ENCODE measurements at places on chromosomes 3 and 15.

- DNase-seq: no peak
These were observed 75.7 kb downstream of the IGF1R start for GRCh38 chr15:98724048-98724447.

DNA sequence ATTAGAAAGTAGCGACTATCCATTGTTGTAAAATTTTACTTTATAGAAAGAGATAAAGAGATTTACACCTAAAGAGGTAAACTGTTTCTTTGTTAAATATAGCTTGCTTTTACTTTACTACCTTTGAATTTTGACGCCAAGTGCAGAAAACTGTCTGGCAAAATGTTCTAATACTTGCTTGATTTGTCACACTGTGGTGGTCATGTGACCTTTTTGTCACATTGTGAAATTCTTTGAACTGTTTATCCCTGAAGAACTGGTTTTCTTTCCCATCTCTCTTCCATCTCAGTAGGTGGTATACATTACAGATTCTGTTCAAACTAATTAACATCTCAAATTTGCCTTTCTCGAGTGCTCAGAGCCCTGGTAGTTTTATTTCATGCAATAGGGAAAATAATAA lies 327.4 kb downstream of the NAALADL2 start:
- no peak for DNase-seq

DNA sequence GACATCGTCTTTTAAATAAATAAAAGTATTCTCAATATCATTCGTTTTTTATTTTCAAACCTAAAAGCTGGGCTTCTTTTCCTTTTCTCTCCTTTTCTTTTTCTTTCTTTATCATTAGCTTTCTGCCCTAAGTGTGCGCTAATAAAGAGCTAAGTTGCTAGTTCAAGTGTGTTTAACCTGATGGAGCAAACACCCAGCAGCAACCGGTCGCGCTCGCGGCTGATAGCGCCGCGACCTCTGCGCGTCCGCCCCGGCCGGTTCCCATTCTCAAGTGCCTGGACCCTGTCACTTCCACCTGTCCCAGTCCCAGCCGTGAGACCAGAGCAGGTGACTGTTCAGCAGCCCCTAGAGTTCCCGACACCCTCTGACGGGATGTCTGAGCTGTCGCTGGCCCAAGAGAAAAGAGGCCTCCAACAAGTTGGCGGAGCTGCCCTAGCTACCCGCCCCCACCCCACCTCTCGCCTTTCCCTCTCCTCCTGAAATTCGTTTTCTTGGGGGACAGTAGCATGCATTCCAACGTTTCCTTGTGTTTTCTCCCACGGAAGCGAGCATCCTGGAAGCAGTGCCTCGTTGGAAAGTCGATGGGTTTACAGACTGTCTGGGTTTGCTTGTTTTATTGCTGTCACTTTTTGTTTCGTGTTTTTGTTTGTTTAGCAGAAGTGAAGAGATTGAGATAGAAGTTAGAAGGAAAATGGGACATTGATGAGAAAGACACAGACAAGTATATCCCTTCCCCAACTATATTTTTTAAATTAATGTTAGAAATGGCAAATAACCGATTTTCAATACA lies 3.1 kb upstream of the MECOM start:
- DNase-seq: no peak

DNA sequence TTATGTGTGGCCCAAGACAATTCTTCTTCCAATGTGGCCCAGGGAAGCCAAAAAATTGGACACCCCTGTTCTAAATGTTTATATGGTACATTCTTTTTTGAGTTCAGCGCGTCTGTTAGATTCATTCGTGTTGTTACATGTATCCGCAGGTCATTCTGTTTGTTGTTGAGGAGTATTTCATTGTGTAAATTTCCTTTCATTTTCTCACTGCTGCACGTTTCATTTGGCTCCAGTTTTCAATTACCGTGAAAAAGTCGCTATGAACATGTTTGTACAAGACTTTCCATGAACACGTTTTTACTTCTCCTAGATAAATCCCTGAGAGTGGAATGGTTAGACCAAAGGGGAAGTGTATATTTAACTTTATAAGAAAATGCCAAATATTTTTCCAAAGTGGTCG lies 7.5 kb upstream of the OPA1 start:
- DNase-seq: no peak

DNA sequence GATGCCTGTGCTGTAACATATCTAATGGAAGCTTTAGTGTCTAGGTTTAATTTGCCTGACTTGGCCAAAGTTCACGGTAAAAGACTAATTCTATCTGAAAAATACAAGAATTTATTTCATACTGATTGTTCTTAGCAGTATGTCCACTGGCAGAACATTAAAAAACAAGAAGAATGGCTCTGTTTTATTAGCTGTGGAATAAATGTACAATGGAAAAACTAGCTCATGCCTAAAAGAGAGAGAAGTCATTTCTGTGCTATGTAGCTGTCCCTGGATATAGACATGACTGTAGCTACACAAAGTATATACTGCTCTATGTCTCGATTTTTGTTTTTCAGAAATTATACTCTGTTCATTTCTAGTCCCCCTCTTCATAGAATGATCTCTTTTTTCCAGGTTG lies 13.9 kb upstream of the VGLL3 start:
- no peak for DNase-seq

- no peak for DNase-seq
These were observed 28.2 kb upstream of the MGA start for GRCh38 chr15:41631880-41632470.

DNA sequence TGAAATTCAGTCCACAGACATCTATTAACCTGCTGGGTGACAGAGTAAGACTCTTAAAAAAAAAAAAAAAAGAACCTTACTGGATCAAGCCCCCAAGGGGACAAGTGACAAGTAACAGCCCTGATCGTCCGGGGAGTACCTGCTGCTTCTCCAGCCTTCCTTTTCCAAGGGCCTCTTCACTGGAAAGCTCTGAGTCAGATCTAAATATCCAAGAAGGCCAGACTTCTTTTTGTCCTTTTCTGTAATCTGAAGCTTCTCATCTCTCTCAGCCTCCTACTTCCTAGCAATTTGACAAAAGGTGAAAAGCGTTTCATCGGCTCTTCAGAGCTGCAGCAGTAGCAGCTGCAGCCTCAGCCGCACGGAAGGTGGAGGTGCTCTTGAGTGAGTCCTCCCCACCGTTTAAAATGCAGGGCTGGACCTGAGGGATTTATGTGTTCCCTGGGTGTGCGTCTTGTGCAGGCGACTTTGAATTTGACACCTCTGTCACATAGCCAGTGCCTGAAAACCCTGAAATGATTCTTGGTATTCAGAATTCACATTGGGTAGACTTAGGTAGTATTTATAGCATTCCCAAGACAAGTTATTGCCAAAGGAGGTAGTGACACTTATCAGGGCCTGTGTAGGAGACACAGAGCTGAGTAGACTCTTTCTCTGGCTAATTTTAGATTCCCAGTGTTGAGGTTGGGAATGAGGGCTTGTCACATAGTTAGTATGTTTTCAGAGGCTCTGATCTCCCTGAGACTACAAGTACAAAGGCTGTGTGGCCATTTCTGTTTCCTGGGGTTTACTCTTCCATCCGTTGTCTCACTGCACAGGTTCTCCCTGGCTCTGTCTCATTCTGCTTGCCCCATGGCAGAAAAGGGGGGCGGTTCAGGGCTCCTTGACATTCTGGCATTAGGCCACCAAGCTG lies 291.2 kb upstream of the C2CD4B start:
- no peak for DNase-seq

GRCh38 chr3:179450261-179450701 lies 989 bp downstream of the GNB4 start:
- DNase-seq: no peak

- no peak for DNase-seq
These were observed 217.0 kb downstream of the TLE3 start for GRCh38 chr15:69880571-69881301.

- no peak for DNase-seq
These were observed 879.6 kb downstream of the AGBL1 start for GRCh38 chr15:86959254-86959653.

DNA sequence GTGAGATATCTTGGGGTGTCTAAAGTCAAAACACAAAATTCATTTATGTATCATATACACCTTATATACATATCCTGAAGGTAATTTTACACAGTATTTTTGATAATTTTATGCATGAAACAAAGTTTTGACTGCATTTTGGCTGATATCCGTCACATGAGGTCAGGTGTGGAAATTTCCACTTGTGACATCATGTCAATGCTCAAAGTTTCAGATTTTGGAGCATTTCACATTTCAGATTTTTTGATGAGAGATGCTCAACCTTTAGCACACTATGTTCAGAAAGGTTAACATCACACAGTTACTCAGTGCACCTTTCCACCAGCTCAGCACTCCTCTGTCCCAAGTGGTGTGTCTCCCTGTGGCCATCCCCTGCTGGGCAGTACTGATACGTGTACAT lies 37.7 kb upstream of the CPB1 start:
- no peak for DNase-seq

DNA sequence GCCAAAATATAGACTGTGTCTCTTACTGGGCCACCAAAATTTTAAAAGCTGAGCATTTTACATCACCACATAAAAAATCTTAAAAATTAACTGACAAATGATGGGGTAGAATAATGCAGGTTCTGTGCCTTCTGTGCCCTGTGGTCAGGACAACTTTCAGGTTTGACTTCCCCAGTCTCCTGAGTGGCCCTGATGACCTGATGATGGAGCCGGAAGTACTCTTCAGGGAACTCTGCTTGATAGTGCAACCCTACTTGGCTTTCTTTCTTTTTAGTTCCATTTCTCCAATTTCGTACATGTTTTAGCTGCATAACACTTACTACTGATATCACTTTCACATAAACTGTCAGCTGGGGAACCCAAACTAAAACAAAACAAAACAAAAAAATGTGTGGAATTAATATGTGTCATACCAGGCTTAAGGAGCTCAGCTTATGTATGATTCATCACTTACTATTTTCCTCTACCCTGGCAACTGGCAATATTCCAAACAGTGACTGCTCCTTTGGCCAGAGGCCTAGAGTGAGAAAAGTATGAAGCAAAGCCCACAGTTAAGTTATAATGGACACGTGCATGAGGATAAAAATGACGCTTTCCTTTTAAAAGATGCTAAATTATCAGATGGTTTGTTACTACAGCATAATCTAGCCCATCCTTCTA lies 194.3 kb downstream of the BCHE start:
- no peak for DNase-seq

GRCh38 chr3:188707381-188708288 lies 464.1 kb upstream of the TPRG1 start:
- DNase-seq: no peak

- no peak for DNase-seq
These were observed 107.1 kb upstream of the FHIT start for GRCh38 chr3:61358364-61358763.

GRCh38 chr3:20905210-20905805 lies 719.3 kb upstream of the SGO1 start:
- DNase-seq: no peak

GRCh38 chr3:141913150-141913811 lies 36.8 kb downstream of the ATP1B3 start:
- no peak for DNase-seq

DNA sequence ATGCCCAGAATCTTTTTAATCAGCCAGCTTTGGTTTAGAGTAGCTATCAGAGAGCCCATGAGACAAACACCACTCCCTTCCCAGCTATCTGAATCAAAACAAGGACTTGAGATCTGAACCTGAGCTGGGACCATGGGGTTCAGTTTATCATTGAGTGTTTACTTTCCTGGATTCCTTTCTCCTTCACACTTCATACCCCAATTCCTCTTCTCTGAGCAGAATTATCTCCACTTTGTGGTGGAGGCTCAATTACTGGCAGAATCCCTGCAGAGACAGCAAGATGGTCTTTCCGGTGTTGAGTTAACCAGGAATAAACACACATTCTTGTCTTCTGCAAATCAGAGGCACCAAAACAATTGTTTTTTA lies 102.4 kb downstream of the RPL22L1 start:
- no peak for DNase-seq

- no peak for DNase-seq
These were observed 40.6 kb downstream of the PRICKLE2 start for GRCh38 chr3:64184621-64185020.

DNA sequence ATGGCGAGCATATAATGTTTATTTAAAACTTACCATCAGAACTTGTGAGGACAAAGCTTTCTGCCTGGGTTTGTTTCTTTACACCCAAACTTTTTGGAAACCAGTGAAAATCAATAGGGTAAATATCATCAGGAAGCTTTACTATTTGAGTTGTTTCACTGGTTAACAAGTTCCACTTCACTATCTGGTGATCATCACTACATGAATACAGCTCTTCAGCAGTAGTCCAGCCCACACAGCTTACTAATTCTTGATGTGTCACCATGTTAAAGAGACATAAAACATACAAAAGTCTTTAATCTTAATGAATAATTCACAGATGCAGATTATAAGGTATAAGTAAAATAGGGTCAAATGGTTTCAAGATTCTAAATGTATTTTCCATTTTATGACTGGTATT lies 17.6 kb downstream of the IFT80 start:
- no peak for DNase-seq

GRCh38 chr15:57728436-57728835 lies 21.9 kb downstream of the POLR2M start:
- DNase-seq: no peak

DNA sequence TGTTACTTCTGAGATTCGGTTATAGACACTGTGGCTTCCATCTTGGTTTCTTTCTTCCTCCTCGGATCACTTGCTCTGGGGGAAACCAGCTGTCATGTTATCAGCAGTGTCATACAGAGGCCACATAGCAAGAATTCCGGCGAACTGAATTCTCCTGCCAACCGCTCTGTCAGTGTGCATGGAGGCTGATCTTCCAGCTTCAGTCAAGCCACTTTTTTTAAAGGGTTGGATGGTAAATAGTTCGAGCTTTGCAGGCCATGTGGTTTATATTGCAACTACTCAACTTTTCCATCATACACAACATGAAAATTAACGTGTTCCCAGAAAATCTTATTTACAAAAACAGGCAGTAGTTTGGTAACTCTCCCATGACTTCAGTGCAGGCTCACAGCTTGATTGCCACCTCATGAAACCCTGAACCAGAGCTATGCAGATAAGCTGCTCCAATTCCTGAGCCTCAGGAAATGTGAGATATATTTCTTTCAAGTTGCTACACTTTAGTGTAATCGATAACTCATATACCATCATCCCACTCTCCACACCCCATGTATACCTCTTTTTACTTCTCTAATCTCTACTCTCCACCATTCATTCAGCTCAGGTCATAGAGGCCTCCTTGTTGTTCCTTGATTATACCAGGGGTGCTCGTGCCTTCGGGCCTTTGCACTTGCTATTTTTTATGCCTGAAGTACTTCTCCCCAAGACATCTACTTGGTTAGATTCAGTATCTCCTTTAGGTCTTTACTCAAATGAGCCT lies 7.2 kb downstream of the RPL22L1 start:
- DNase-seq: no peak

- DNase-seq: no peak
These were observed 5.5 kb downstream of the CCR4 start for GRCh38 chr3:32956750-32957570.

- DNase-seq: no peak
These were observed 379.9 kb upstream of the RBMS3 start for GRCh38 chr3:28901018-28901417.

- no peak for DNase-seq
These were observed 2.1 kb upstream of the GABRA5 start for GRCh38 chr15:26864664-26865191.
